ENCODE measurements at places on chromosomes 2 and 18.

GRCh38 chr18:42176599-42176998 is 221.6 kb downstream of the PIK3C3 start:
- no peak for DNase-seq

- no peak for DNase-seq
Measured at GRCh38 chr18:60249388-60249787, 123.2 kb downstream of the MC4R start.

GRCh38 chr18:61470031-61470674 is 136.9 kb downstream of the CDH20 start:
- no peak for DNase-seq

- DNase-seq: no peak
Measured at GRCh38 chr2:100584816-100585215, 22.0 kb downstream of the PDCL3 start.

GRCh38 chr18:54086863-54087262 is 137.6 kb downstream of the MBD2 start:
- DNase-seq: no peak

DNA sequence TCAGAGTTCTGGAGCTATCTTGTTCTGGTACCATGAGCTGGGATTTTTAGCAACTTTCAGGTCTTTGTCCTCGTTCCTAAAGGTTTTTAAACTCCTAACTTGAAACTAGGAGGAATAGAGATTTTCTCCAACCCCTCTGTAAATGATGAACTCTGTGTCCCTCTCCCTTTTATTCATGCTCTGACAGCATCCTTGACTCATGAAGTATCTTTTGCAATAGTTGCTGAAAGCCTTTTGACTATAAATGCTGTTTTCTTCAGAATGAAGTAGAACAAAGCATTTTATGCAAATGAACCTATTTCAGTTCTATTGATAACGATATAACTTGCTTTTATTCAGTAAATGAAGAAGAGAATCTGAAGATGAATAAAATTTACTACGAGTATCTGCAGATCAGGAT is 17.0 kb upstream of the MAPRE2 start:
- no peak for DNase-seq

GRCh38 chr2:126877041-126877440 is 21.6 kb upstream of the TEX51 start:
- DNase-seq: no peak

GRCh38 chr18:60746491-60746890 is 373.9 kb upstream of the MC4R start:
- no peak for DNase-seq

- no peak for DNase-seq
Measured at GRCh38 chr2:198100346-198100745, 296.0 kb downstream of the PLCL1 start.

DNA sequence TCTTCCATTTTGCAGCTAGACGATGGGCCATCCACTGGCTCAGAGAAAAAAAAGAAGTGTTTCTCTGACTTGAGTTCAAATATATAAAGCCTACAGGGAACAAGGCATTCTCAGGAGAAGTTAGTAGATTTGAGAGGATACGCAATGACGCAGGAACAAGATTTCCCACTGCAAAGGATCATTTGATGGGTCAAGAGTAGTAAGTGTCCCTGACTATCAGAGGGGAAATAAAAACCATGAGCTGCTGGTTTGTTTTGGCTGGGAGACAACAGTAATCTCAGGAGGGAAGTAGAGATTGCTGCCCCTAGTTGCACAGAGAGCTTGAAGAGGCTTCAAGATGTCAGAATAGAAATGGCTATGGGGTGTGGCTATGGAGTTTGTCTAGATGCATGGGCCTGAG is 22.3 kb upstream of the MYO1B start:
- no peak for DNase-seq

DNA sequence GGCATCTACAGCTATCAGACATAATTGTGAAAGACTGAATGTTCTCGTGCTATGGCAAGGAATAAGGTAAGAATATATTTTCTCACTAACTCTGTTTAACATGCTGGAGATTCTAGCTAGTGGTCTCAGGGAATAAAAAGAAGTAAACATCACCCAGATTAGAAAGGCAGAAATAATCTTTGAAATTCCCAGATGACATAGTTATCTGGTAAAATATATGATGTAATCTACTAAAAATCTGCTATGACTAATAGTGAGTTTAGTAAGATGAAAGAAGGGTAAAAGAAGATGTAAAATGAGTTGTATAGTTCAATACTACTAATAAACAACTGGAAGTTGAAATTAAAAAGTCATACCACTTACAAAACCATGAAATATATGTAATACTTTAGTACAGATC is 134.2 kb downstream of the DSC3 start:
- DNase-seq: no peak

DNA sequence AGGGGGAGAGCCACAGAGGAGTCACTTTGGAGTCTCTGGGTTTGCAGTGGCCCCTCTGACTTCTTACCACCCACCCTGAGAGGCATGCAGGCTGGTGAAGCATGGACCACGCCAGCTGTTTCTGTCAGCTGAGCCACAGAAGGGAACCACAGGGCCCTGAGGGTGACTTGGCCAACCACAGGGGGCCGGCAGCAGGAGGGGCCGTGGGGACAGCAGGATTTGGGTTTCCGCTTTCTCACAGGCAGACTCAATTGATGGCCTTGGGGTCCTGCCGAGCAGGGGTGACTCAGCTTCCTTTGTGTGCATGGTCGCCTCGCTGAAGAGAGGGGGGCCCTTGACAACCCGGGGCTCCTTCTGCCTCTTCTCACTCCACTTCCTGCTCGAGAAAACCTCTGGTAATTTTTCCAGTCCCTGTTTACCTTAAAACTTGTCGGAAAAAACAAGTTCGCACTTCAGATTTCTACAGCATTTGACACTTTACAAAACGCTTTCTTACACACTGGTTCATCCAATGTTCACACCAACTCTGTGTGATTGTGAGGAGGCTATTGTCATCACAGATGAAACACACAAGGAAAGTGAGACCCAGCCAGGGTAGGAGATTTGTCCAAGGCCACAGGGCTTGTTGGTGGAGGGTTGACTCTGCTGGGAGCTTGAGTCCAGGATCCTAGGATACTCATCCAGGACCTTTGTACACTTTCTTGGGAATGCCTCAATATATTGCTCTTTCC is 311.2 kb downstream of the LPIN1 start:
- DNase-seq: no peak

GRCh38 chr2:202608142-202608852 is 26.5 kb upstream of the FAM117B start:
- DNase-seq: no peak

DNA sequence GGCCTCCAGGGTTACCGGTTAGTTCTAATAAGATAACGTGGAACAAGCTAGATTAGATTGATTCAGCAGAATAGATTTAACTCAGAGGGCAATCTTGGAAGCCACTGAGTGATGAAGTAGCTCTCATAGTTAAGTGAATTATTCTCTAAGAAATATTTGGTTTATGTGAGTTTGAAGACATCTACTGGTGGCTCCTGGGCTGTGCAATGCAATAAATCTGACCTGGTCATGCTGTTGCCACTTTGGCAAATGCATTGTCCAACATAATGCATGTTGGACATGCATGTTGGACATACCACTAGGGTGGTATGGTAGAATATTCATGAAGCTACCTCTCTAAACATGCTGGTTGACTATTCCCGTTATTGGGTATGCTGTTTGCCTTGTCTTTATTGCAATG is 493.7 kb upstream of the VRK2 start:
- DNase-seq: no peak

DNA sequence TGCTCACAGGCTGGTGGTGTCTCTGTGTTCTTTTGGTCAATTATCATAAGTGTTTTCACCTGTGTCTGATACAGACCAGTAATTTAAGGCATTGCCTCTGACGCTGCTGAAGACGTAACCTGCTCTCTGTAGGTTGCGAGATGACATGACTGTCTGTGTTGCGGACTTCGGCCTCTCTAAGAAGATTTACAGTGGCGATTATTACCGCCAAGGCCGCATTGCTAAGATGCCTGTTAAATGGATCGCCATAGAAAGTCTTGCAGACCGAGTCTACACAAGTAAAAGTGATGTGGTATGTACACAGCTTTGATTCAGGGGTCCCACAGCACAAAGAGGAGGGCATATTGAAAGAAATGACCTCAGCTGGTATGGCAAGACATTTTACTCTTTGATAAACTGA is 33.8 kb upstream of the TMEM87B start:
- DNase-seq: no peak

- no peak for DNase-seq
Measured at GRCh38 chr18:57805117-57805516, 2.0 kb upstream of the ATP8B1 start.

DNA sequence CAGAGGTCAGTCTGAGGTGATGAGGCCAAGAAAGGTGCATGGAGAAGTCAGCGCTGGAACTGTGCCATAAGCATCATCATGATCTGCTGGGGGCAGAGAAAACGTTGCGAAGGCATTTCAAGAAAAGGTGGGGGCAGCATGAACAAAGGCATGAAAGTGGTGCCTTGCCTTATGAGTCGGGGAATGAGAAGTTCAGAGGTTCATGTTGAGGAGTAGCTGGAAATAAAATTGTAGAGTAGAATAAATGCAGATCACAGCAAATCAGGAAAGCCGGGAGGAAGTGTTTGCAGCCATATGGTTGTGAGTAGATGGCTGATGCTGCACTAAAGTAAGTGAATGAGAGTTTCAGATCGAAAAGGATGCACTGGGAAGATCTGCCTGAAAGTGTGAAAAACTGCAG is 72.1 kb upstream of the ARL5A start:
- DNase-seq: no peak

DNA sequence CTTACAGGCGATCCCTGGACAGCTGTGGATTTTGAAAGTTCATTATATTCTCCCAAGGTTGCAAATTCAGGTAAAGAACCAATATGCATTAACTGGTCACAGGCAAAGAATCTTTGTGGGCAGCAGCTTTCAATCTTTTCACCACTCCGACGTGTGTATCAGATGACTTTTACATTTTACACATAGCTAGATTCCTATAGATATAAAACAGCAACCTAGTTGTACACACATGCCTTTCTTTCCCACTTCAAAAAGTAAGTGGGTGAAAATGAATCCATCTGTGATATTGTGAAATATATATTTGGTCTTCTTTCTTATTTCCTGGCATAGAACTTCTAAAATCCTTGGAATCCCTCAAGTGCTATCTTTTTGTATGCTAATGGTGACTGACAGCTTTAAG is 72.5 kb downstream of the SCG2 start:
- DNase-seq: no peak

DNA sequence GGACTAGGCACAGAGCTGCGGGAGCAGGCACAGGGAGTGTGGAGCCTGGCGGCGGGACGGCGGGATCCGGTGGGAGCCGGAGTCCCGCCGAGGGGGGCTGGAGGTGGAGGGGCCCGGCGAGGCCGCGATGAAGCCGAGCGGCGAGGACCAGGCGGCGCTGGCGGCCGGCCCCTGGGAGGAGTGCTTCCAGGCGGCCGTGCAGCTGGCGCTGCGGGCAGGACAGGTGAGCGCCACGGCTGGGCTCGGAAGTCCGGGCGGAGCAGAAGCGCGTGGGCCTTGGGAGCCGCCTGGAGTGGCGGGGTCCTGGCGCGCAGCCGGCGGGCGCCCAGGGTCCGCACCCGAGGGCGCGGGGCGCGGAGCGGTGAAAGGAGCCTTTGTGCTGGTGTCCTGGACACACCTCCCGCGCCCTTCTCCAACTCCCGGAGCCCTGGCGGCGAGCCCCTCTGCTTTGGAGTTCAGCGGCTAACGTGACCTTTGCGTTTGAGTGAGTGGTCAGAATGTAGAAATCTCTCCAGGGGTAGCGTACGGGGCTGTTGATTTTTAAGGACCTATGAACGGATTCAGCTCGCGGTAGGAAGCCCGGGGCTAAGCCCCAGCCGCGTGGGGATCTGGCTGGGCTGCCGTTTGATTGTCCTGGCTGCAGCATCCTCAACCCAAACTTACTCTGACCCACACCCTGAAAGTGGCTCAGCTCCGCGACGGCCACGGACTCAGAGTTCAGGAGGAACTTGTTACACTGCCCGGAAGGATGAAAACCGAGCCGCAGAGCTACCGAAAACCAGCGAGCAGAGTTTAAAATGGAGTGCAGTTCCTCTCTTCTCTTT is 448 bp downstream of the IMPA2 start:
- DNase-seq: no peak

DNA sequence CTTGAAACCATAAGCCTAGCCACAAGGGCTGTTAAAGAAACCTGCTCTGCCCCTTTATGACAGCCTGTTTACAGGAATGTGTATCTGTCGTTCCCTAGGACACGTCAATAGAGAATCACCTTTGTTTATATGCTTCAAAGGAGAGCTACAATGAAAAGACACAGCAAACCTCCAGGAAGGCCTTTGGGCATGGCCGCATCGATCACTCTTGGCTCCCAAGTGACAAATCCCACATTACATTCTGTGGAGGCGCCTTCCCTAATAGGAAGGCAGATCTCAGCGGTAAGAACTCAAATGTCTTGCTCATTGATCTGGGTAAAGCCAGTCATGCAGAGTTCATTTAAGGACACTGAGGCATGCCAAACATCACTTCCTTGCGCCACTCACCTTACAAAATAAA is 26.5 kb downstream of the KIAA2012 start:
- DNase-seq: no peak

DNA sequence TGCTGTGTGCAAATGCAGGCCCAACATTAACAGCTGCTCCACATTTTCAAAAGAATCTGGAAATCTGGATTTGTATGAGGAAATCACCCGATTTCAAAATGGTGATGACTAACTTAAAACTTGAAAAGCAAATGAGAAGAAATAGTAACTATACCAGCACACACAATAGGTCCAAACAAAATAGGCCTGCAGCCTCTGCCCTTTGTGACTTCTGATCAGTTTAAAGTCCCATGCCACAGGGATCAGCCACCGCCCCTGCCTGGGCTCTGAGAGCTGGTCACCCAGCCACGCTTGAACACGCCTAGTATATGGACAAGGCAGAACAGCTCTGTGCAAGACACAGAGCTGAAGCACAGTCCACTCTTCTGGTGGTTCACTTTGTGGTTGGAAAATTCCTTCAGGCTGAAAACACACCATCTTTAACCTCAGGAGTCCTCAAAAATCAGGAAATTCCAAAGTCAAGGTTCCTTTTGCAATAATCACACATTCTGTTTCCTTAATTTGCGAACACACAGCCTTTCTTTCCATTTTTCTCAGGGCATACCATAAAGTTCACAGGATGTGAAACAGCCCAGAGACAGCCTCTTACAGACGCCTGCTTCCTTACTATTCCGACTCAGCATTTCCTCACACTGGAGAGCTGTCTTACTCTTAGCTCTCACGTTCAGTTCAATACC is 150.1 kb upstream of the RIOK3 start:
- no peak for DNase-seq
